ENCODE measurements at places on chromosomes 12 and 14. TPM values are rescaled to one million over a fixed set of nuclear protein-coding genes. Genes with fewer than 3 reads are reported as not detected.

Gene CAPZA3
- not detected for polyA plus RNA-seq

Gene NOVA1
- polyA plus RNA-seq, result 12.9 TPM

Gene PHETA1
- polyA plus RNA-seq, result 12.8 TPM

Gene TMPRSS12
- polyA plus RNA-seq, result 0.18 TPM

Gene SSTR1
- polyA plus RNA-seq, result 0.04 TPM

Gene ARHGAP9
- polyA plus RNA-seq, result 8.3 TPM

Gene OVCH1
- polyA plus RNA-seq, result 0.54 TPM

Gene SIX6
- polyA plus RNA-seq, result not detected

Gene RPS6KL1
- polyA plus RNA-seq, result 14.3 TPM

Gene FOXN4
- polyA plus RNA-seq, result 0.12 TPM

Gene HSPB8
- polyA plus RNA-seq, result 259 TPM

Gene PTPRR
- polyA plus RNA-seq, result 1.5 TPM

Gene MYH6
- 3.2 TPM for polyA plus RNA-seq

Gene ERBB3
- 212 TPM for polyA plus RNA-seq

Gene RPL10L
- not detected for polyA plus RNA-seq

Gene ACIN1
- 143 TPM for polyA plus RNA-seq

Gene CCDC63
- polyA plus RNA-seq, result not detected

Gene WNT1
- polyA plus RNA-seq, result not detected

Gene HCAR2
- 0.67 TPM for polyA plus RNA-seq

Gene ACYP1
- 16.4 TPM for polyA plus RNA-seq

Gene STAC3
- 476 TPM for polyA plus RNA-seq

Gene RNASE1
- polyA plus RNA-seq, result 192 TPM

Gene PLEK2
- polyA plus RNA-seq, result 0.62 TPM

Gene SOAT2
- polyA plus RNA-seq, result 0.10 TPM

Gene AHSA1
- 109 TPM for polyA plus RNA-seq

Gene COX8C
- 0.89 TPM for polyA plus RNA-seq

Gene DEGS2
- 0.63 TPM for polyA plus RNA-seq

Gene LPAR5
- 2.4 TPM for polyA plus RNA-seq

Gene PPM1H
- 3.7 TPM for polyA plus RNA-seq

Gene MED6
- 27.5 TPM for polyA plus RNA-seq

Gene TM7SF3
- polyA plus RNA-seq, result 27.3 TPM

Gene KLHL33
- 0.97 TPM for polyA plus RNA-seq

Gene AQP2
- not detected for polyA plus RNA-seq

Gene GNB3
- polyA plus RNA-seq, result 32.6 TPM

Gene CD163L1
- 5.5 TPM for polyA plus RNA-seq

Gene SERPINA3
- polyA plus RNA-seq, result not detected

Gene SLC10A1
- polyA plus RNA-seq, result not detected

Gene DEPDC4
- 2.3 TPM for polyA plus RNA-seq

Gene HRK
- polyA plus RNA-seq, result 0.30 TPM

Gene RABGGTA
- 15.0 TPM for polyA plus RNA-seq

Gene PTCSC3
- not detected for polyA plus RNA-seq

Gene CLEC2A
- not detected for polyA plus RNA-seq

Gene NELL2
- polyA plus RNA-seq, result 0.25 TPM

Gene GLT1D1
- polyA plus RNA-seq, result 1.5 TPM

Gene PMCH
- polyA plus RNA-seq, result not detected

Gene SERPINA5
- not detected for polyA plus RNA-seq

Gene CHGA
- polyA plus RNA-seq, result 0.23 TPM
